ENCODE measurements at places on chromosomes 5 and 9.

- DNase-seq = no peak
Measured at GRCh38 chr5:54845567-54845941, 139.8 kb downstream of the ESM1 start.

DNA sequence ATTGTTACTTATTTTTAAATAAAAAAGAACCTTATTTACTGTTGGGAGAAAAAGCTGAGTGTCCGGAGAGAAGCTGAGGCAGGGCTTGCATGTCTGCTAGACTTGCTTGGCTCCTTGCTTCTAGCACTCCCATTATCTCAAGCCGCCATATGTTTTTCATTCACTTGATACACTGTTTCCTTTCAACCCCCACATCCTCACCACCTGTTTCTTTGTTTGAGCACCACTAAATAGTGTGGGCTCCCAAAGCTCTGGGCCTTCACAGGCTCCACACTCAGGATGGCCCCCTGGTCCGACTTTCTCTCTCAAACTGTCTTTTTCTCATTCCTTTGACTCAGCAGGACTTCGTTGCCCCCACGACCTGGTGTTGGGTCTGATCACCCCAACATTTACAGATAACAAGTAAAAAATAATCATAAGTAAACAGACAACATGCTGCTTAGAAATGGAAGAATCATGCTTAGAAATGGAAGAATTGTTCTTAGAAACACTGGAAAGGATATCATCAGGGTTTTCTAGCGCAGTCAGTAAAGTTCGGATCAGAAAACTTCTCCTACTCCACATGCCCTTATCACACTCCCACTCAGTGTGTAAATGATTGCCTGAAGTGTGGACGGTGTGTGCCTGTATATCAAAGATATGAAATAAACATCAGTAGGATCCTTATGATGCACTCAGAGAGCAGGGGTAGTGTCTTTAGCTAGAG lies 58.5 kb downstream of the APTX start:
- DNase-seq = no peak

GRCh38 chr5:151248651-151249050 lies 4.3 kb upstream of the GM2A start:
- DNase-seq = no peak

DNA sequence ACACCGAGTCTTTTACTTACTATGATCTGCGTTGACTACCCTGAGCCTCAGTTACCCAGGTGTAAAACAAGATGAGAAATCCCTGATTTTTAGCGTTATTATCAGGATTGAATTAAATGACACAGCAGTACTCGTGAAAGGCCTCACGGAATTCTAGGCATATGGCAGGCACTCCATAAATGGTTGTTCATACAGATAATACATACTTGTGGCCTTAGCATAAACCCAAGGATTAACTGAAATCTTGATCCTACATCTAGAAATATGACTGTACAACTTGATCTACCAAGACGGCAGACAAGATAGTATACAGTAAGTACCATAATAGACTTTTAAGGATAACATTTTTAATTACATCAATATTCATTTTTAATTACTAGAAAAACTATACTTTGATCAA lies 409.8 kb downstream of the BNC2 start:
- DNase-seq = no peak

DNA sequence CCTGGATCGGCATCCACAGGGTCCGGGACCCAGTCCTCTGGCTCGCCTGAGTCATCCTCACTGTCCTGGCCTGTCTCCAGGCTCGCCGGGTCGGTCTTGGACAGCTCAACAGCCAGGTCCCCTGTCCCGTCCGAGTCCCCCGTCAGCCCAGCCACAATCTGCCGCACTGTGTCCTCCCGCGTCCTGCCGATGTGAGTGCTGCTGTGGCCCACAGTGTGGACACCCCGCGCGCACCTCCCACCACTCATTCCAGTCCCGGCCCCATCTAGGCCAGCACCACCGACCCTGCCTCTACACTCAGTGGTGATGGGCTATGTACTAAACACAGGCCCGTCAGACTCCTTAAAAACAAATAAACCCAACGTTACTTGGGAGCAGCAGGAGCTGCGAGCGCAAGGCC lies 6.7 kb downstream of the ANAPC2 start:
- DNase-seq = no peak
